ENCODE measurements at places on chromosomes 1 and 21.

- no peak for DNase-seq
Observed at GRCh38 chr1:225428881-225429455, 1.1 kb upstream of the LBR start.

GRCh38 chr1:89995598-89996449 is 914 bp downstream of the ZNF326 start:
- no peak for DNase-seq

DNA sequence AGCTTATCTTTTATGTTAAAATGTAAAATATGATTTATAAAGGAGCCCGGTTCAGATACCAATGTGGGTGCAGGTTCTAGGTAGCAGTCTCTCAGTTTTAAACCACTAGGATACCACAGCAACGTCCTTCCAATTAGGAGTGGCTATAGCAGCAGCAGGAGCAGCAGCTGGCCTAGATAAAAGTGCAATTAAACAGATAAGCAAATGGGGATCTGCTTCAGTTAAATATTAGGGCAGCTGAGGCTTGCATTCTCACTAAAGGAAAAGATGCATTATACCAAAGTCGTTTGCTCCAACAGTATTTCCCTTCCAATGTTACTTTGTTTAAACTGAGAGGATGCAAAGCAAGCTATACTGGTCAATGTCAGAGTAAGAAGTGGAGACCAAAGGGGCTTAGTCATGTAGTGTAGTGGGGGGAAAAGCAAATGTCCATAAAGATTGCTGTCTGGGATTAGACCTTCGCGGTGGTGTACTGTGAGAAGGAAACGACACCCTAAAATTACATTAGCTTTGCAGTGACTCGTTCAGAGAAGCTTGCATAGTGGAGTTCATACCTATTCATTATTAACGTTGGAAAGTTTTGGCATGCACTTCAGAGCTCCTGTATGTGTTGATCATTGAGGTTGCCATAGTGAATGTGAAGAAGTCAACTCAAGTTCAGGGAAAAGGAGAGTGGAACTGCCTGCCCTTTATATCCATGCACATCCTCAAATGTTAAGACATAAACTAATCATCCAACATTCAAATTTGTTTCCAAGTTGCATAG is 272.2 kb downstream of the VAV3 start:
- DNase-seq = no peak

DNA sequence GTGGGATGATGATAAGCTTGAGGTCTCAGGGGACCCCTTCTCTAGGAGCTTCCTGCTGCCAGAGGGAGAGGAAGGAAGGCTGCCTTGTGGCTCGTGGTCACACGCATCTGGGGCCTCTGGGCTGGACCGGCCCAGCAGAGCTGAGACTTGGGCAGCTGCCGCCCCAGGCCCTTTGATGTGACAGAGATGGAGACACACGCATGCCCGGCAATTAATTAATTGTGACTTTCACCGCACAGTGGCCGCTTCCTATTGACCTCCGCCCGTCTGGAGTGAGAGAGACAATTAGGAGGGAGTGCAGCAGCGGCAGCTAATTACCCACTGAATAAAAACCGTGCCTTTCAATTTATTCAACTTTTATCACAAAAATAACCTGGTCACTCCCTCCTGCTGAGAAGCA is 16.6 kb upstream of the C1QA start:
- DNase-seq = no peak

- DNase-seq = no peak
Observed at GRCh38 chr1:22784317-22784716, 73.7 kb downstream of the EPHB2 start.

- DNase-seq = no peak
Observed at GRCh38 chr1:203526572-203526971, 32.6 kb downstream of the OPTC start.

- DNase-seq = no peak
Observed at GRCh38 chr1:180836449-180836848, 76.2 kb upstream of the KIAA1614 start.

All from pulmonary artery endothelial cell (primary cell).